ENCODE measurements at places on chromosomes 6 and 20.

- no peak for DNase-seq
Observed at GRCh38 chr6:75431379-75431778, 62.2 kb downstream of the FILIP1 start.

GRCh38 chr20:62350098-62350628, 16.9 kb downstream of the LAMA5 start:
- DNase-seq = no peak

- DNase-seq = no peak
Observed at GRCh38 chr6:34792605-34793500, 970 bp downstream of the BLTP3A start.

GRCh38 chr6:161198176-161198575, 75.7 kb downstream of the AGPAT4 start:
- no peak for DNase-seq

DNA sequence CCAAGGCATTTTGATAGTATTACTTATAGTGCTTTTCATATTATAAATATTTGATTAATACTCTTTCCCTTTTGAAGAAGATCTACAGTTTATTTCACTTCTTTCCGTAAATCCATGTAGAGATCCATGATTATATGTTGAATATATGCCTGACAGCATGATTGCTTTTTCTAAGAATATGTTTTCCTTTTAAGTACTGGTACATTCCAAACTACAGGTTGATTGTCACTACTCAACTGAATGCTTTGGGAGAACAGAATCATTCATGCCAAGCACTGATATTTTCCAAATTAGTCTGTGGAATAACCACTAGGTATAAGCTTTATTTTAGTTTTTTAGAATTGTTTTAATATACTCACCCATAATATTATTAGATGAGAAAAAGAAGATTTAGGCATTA, 330.2 kb downstream of the BCKDHB start:
- no peak for DNase-seq

DNA sequence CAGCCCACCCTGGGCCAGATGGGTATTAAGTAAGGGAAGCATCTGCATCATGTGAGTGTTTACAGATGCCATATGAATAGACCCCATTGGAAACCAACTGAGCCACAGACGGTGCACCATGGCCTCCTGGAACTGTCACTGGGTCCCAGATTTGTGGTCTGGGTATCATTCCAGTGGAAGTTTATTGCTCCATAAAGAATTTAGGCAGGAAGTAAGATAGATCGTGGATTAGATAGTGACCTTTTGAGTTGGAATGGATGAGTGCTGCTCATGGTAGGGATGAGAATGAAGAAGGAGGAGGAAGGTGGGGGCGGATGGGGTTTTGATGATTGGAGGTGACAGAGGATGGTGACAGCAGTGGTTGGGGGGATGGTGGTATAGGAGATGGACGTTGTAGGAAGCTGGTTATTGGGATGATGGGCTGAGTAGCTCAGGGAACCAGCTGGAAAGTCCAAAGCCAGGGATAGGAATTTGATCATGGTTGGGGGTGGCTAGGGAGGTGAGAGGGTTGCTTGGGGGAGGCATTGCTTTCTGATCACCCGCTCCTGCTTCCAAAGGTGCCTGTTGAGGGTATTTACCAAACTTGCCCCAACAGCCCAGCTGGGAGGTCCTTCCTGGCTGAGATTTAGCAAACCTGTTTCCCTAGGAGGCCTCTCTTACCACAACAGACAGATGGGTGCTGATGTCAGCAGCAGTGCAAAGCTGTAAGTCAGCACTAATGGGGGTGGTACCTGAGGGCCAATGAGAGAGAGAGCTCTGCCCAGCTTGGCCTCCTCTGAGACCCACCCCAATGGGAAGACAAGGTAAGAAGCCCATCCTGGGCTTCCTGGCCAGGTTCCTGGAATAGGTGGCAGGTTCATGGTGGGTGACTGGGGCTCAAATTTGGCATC, 78.0 kb downstream of the VEGFA start:
- no peak for DNase-seq

DNA sequence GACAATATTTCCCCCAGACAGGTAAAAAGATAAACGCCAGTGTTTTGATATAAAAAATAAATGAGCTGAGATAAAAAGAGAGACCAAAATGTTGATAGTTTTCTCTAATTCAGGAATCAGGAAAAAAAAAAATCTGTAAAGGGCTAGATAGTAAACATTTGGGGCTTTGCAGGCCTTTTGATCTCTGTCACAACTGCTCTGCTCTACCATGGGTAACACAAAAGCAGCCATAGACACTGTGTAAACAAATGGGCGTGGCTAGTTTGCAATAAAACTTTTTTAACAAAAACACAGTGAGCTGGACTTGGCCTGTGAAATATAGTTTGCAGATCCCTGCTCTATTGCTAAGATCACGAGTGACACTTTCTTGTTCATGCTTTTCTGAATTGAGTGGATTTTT, 219.1 kb upstream of the STXBP5 start:
- DNase-seq = no peak

DNA sequence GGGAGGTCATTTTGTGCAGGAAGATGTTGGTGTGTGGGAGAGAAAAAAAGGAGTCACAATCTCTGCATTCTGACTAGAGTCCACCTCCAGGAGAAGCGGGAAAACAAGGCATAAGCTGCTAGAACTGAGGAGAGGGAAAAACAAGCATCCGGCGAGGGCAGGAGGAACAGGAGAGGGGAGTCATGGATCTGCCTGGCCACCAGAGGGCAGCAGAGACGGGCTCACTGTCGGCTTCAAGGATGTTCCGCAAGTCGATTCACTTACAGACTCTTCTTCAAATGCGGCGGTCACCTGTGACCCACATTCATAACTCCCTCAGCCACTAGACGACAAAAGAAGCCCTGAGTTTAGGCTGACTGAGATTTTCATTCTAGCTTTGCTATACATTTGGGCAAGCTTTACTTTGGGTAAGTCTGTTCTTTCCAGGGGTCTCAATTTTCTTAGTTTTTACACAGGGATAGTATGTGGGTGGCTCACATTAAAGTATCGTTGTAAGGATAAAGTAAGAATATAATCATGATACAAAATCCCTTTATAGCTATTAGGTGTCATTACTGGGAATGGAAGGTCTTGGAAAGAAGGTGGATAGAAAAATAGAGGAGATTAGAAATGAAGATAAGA, 6.6 kb upstream of the BTNL2 start:
- peak; percentile 80 for DNase-seq

DNA sequence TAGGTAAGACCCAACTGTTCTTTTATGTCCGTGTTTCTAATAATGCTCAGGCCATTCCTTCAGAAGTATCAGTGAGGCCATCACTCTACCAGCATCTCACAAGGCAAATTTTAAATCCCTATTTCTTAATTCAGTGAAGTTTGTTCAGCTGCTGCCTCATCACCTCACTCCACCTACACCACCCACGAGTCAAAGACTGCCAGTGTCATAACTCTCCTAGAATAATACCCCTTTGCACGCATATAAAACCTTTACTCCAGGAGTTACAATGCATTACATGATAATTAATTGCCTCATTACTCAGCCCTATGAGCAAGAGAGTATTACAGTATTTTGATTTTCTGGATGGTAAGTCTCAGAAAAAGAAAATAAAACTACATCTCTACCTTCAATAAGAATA, 793.6 kb downstream of the TFAP2A start:
- no peak for DNase-seq

- no peak for DNase-seq
Observed at GRCh38 chr6:131368198-131368911, 204.7 kb upstream of the ARG1 start.

DNA sequence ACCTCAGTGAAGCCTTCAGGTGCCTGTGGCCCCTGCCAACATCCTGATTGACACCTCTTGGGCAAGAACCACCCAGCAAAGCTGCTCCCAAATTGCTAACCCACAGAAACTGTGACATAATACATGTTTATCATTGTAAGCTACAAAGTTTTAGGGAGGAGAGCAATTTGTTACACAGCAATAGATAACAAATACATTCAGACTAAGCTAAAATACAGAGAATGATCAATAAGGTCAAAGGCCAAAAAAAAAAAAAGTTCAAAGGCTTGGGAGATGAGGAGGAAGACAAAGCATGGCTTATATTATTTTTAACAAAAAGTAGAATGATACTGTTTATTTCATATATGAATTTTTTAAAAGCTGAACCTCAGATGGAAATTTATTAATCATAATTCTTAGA, 105.9 kb downstream of the ID4 start:
- no peak for DNase-seq

DNA sequence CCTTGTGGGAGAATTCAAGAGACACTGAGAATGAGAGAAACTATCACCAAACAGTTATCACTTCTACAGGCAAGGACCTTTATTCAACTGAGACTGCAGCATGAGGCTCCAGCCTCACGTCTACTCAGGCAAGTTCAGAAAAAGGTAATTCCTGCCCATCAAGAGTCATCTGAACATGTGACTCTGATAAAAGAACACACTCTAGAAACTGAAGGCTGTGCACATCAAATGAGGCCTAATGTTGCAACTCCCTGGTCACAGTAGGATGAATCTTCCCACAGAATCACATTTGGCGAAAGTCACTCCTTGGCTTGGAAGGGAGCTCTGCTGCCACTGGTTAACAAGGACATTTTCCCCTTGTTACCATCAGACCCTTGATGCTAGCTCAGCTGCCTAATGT, 71.2 kb upstream of the EMILIN3 start:
- no peak for DNase-seq

GRCh38 chr20:25459916-25460535, 52.6 kb downstream of the GINS1 start:
- no peak for DNase-seq

DNA sequence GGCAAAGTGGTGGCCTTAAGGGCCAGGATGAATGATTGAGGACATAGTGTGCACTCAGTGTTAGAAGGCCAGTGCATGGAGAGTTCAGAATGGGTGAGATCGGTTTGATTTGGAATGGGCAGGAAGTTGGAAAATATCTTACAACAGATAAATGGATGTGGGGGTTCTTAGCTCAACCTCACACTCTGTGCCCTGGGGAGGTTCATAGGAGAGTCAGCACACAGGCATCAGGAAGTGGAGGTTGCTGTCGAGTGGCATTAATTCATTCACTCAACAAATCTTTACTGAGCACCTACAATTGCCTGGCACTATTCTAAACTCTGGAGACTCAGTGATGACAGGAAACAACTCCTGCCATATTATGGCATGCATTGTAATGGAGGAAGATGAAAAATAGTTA, 313.7 kb upstream of the SUPT3H start:
- DNase-seq = no peak

DNA sequence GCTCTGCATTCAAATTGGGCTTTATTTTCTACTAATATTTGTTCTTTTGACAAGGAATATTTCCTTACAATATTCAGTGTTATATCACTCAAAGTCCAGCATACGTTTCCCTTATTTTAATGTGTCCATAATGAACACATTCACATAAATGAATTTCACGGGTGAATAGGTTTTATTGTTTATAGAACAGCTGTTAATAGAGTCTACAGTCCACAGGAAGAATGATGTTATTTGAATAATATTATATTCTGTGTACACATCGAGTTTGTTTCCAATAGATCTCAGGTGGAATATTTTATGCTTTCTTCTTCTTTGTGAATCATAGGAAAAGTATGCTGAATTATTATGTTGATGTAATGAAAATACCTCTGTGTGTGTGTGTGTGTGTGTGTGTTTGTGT, 582.4 kb downstream of the CDH26 start:
- no peak for DNase-seq

- no peak for DNase-seq
Observed at GRCh38 chr20:2507875-2508630, 662 bp downstream of the ZNF343 start.

- no peak for DNase-seq
Observed at GRCh38 chr6:68994521-68994920, 359.4 kb downstream of the ADGRB3 start.

- peak; percentile 44 for DNase-seq
Observed at GRCh38 chr20:50561379-50562078, 51.3 kb downstream of the PTPN1 start.

DNA sequence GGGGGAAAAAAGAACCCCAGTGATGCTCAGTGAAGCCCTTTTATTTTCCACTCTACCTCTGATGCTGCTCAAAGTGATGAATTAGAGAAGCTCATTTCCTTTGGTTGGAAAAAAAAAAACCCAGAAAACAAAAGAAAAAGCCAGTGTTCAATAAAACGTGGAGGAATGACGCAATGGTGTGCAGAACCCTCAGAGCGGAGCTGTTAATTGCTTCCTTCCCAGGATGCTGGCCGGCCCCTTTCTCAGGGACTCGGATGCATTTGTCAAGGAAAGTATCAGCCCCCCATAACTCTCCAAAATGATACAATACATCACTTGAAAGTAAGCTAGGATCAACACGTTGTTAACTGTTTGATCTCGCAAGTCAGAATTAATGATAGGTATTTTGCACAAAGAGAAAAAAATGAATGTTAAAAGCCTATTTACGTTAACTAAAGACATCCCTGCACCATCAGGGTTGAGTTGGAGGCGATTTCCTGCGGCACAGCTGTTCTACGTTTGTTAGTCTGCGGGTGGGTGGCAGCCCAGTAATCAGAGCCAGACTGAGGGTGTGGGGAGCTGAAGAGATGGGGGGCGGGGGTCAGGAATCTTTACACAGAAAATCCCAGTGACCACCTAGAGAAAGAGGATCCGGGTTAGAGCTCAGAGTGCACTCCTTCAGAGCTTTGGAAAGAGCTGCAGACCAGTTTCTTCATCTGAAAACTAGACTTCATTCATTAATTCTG, 132.4 kb downstream of the BMP7 start:
- DNase-seq = no peak

GRCh38 chr6:77650098-77650663, 2.7 kb upstream of the MEI4 start:
- DNase-seq = no peak

GRCh38 chr6:32854376-32855178, 585 bp downstream of the PSMB9 start:
- DNase-seq = no peak

- DNase-seq = no peak
Observed at GRCh38 chr6:30093951-30094661, 18.5 kb upstream of the RNF39 start.

GRCh38 chr20:36465109-36466080, 75.9 kb upstream of the MYL9 start:
- DNase-seq = peak; percentile 29

GRCh38 chr6:40778196-40778595, 191.0 kb upstream of the LRFN2 start:
- no peak for DNase-seq

- DNase-seq = no peak
Observed at GRCh38 chr6:139161169-139161568, 26.3 kb downstream of the HECA start.

GRCh38 chr6:164210783-164211182, 796.3 kb downstream of the QKI start:
- DNase-seq = no peak

- no peak for DNase-seq
Observed at GRCh38 chr20:481167-481566, 18.8 kb upstream of the TBC1D20 start.

DNA sequence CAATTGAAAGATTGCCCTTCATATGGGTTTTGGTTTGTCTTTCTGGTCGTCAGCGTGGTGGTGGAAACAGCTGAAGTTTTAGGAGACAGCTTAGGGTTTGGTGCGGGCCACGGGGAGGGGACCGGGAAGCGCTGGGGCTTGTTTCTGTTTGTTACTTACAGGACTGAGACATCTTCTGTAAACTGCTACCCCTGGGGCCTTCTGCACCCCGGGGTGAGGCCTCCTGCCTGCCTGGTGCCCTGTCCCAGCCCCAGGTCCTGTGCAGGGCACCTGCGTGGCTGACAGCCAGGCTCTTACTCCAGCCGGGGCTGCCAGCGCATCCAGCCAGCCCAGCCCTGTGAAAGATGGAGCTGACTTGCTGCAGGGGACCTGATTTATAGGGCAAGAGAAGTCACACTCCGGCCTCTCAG, 22.8 kb downstream of the NPEPL1 start:
- DNase-seq = no peak

GRCh38 chr6:45586216-45587171, 208.8 kb upstream of the SUPT3H start:
- peak; percentile 29 for DNase-seq

- no peak for DNase-seq
Observed at GRCh38 chr6:166286839-166287271, 21.3 kb downstream of the PRR18 start.
